NCI-H82 (cell line): ENCODE measurements at places on chromosomes 2 and 18.

DNA sequence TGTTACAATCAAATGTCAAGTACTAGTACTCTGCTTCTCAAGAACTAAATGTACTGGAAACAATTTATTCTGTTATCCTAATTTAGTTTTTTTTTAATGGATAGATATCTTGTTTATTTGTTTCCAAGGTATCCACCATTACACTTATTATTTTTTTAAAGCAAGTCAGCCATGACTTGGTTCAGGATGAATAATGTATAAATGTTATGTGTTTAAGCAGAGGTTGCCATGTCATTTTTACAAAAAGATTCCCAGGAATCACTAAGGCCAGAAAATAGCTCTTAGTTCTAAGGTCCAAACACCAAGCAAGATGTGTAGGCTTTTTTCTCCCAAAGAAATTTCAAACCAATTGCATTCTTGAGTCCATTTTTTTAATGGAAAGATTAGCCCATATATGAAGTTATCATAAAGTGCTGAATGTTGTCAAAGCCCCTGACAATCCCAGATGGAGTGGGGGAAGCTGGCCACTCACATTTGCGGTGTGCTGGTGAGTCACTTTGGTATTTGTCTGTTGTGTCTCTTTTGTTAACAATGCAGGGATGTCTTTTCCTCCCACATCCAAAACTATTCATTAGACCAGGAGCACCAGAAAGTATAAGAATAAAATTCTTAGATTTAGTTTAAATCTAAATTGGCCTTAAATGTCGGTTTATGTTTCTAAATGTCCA is 158.9 kb downstream of the COL6A3 start:
- DNase-seq = no peak

DNA sequence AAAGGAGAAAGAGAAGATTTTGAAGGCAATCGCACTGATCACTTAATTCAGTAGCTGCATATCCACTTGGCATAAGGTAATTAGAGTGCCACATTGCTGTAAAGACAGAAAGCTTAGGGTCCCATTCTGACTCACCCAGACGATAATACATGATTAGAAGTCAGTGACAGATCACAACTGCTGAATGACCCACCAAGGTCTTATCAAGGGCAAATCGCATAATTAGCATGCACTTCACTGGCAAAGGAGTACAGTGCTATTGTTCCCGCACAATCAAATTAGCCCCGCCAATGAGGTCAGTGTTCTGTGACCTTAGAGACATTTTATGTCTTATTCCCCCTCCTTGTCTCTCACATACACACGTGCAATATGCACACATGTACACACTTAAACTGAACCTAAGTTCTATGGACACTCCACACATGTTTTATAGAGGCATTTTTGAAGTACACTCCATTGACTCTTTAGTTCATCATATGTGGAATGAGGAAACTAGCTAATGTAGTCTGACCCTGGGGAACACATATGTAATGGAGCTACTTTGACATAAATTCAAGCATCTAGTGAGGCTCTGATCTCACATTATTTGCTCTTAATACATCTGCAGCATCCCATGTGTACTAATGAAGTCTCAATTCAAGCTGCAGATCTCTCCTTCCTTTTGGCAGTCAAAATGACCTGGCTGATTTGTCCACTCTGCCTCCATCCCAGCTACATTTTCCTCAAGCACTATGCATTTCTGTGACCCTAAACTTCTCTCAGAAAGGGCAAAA is 673.8 kb upstream of the FANCL start:
- peak; percentile 72 for DNase-seq

- DNase-seq = no peak
Measured at GRCh38 chr2:66323406-66323805, 111.5 kb upstream of the MEIS1 start.

DNA sequence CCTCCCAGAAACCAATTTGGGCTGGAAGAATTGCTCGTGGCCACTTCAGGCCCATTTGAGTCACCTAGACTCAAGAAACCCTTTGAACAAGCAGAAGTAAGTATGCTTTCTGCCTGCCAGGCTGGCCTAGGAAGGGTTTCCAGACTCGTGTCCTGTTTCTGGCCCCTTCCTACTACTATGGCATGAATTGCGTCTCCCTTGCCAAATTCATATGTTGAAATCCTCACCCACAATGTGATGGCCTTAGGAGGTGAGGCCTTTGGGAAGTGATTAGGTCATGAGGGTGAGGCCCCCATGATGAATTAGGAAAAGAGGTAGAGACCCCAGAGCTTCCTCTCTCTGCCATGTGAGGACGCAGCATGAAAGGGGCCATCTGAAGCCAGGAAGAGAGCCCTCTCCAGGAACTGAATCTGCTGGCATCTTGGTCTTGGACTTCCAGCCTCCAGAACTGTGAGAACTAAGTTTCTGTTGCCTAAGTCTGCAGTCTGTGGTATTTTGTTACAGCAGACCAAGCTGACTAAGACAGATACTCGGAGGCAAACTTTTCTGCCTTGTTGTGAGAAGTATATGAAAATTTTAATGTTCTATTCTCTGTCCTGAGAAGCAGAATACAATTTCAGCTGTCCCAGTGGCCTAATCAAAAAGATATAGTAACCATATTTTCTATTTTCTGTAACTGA is 13.1 kb downstream of the GPR45 start:
- DNase-seq = no peak

DNA sequence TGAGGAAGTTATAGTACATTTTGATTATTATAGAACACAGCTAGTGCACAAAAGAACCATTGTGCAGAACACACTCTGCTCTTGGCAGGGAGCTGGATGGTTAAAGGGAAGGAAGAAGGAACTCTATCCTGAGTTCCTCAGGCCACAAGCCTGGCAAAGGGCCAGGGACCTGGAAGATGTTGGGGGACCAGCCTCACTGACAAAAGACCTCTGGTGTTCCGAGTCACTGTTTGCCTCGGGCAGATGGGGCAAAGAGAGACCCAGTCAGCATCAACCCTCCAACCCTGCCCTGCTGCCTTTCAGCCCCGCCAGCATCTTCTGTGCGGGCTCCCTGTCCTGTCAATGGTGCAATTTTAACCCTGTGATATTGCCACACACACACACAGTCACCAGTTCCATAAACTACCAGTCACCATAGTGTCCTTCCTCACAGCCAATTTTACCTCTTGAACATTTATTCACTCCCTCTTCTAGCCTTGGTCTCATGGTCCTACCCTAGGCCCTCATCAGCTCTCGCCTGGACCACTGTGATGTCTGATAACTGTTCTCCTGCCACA is 21.9 kb downstream of the NEMP2 start:
- no peak for DNase-seq

DNA sequence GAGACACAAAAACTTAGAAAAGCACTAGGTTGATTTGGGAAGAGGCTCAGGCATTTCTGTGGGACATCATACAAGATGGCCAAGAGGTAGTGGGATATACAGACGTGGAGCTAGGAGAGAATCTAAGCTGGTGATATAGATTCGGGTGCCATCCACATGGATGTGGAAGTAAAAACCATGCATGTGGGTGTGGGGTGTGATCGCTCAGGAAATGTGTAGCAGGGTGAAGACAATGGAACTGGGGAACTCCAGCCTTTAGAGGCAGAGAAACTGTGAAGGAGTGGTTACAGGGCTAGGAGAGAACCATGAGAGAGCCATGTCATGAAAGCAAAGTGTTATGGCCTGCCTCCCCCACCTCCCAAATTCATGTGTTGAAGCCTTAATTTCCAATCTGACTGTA is 43.0 kb upstream of the CTLA4 start:
- DNase-seq = no peak

DNA sequence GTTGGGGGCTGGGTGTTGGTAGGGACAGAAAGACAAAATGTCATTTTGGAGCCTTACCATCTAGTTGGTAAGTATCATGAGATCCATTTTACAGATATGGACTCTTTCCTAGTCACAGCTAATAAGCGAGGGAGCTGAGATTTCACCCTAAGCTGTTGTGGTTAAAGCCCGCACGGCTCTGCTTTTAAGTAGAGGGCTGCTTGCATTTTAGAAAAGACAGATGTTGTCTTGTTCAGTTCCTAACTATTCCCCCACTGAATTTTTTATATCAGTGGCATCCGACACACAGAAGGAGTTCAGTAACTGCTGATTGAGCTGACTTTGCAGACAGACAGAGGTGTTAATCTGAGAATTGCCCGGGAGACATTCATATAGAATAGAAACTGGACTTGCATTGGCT is 3.7 kb downstream of the QPCT start:
- peak; percentile 19 for DNase-seq
